ENCODE measurements at places on chromosomes 1 and 21.

- no peak for DNase-seq
Observed at GRCh38 chr1:54894271-54894670, 7.3 kb upstream of the DHCR24 start.

- no peak for DNase-seq
Observed at GRCh38 chr1:152000964-152001630, 7.4 kb upstream of the S100A10 start.

DNA sequence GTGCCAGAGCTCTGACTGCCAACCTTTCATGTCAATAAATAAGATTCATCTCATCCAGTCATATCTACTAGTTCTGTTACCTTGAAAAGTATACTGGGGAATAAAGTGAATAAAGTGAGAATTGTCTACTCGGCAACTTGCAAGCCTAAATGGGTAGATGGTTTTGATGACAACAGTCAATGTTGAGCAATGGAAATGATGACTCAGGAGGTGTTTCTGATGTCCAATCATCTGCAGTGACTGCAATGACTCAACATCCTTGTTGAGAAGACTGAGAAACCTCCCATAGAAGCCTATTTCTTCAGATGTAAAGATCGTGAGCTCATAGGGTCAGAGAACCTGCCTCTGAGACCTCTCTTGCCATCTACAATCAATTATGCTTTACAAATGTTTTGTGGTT, 276.4 kb downstream of the SPATA17 start:
- DNase-seq, result no peak

GRCh38 chr1:248857749-248858095, 1.2 kb downstream of the ZNF692 start:
- no peak for DNase-seq

DNA sequence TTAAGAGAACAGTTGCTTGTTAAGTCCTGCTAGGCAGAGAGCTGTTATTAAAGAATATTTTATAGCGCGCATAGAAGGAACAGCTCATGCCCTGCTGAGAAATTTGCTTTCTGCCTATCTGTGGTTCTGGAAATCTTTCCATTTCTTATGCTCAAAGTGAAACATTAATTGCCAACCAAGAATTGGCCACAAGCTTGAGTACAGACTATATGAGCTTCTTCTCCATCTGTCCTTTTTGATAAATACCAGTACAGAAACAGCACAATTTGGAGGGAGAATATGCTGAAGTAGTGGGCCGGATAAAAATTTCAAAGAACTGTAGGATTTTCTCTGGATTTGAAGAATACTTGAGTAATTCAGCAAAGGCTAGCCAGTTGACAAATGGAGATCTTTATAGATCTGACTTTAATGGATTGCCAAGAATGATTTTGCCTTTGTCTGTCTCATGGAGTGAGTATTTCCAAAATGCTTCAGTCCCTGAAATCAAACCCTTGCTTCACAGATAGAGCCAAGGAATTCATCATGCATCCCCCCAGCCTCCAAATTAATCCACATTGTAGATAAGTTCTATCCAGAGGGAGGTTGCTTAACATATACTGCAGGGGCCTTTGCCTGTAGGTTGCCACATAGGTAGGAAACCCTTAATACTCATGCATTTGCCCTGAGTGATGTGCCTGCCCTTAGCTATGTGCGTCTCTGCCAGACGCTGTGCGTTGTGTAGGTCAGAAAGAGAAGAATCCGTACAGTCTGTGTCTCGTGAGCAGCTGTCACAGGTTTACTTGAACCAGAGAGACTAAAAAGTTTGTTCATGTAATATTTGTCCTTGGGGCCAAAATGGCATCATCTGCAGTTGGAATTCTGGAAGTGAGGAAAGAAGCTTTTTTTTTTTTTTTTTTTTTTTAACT, 44.2 kb downstream of the SMYD2 start:
- DNase-seq, result no peak

GRCh38 chr1:42454403-42454802, 1.4 kb downstream of the ZMYND12 start:
- no peak for DNase-seq

DNA sequence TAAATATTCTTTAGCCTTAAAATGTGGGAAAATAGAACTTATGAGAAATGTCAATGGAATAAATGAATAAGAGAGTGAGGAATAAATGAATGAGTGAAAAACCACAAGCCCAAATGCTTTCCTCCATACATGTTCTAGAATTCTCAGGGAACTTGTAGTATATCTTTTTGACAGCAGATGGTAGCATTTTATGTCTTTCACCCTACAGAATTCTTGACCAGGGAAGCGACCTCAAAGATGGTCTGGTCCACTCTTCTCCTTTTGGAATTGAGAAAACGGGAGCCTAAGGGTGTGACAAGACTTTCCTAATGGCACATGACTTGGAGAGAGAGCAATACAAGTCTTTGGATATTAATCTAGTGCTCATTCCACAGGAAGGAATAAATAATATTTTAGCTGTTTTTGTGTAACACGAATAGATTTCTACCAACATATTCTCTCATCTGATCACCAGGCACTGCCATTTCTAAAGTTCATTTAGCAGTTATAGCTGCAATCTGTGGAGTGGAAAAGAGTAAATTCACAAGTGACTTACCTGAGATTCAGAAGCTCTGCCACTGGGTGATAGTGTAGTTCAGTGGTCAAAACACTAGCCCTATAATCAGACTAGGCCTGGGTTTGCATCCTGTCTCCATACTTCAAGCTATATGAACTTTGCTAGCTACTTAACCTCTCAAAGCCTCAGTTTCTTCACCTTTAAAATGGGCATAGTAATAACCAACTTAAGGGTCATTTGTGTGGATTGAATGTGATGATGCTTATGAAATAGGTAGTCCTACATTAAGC, 15.0 kb upstream of the F5 start:
- DNase-seq, result peak; percentile 7

- no peak for DNase-seq
Observed at GRCh38 chr1:66282343-66282852, 251.6 kb upstream of the SGIP1 start.

DNA sequence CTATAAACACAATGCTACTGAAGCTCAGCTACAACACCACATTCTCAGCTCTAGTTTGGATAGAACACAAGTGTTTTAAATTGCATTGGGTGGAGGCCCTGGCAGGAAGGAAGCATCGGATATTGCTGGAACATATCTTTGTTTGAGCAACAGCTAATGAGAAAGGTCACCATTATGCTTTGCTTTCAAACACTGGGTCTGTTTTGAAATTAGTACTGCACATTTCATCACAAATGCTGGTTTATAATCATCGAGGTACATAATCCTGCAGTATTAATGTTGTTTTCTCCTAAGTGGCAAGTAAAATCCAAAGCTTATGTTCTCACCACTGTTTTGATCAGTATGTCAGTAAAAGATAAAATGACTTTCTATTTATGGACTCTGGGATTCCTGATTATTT, 61.5 kb upstream of the ARHGAP29 start:
- DNase-seq, result no peak

DNA sequence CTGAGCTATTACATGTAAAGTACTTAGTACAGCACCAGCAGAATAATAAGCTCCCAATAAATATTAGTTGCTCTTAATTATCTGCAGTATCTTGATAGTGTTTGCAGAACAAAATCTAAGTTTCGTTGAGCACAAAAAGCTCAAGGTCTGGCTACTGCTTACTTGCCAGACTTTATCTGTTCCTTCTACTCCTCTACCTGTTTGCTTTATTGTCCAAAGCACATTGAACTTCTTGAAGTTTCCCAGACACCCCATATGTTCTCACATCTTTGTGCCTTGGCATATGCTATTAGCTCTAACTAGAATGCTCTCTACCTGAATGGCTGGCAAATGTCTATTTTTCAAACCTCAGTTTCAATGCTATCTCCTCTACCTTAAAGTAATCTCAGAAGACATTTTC, 54.9 kb downstream of the LRRC40 start:
- no peak for DNase-seq

GRCh38 chr1:28860332-28861073, 48.5 kb downstream of the OPRD1 start:
- no peak for DNase-seq

DNA sequence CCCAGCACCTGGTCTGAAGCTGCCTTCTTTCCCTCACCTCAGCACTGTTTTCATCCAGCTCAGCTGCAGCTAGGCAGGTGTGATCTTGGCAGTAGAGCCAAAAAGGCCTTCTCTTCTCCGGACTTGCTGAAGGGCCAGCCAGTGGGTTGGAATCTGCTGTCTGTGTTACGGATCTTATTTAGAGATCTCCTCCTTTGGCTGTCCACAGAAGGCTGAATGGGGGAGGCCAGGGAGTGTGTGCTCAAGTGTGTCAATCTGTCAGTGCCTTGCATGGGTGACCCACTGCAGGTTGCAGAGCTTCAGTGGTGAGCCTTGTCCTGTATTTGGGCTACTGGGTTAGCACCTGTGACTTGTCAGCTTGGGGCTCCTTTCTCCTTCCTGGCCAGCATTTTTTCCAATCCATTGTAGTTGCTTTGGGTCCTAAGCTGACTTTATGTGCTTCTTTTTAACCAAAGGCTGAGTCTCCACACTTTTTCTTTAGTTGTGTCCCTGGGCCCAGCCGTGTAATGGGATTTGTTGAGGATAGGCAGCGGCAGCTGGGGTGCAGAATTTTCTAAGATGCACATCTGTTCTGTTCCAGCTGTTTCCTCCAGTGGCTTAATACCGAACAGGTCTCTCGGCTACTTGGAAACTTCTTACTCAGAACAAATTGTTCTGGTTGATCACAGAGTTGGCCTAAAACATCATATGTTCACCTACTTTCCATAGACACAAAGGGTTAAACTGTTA, 126.8 kb downstream of the PEX14 start:
- no peak for DNase-seq

- no peak for DNase-seq
Observed at GRCh38 chr1:186770421-186770820, 58.3 kb upstream of the PLA2G4A start.

- DNase-seq, result peak; percentile 78
Observed at GRCh38 chr1:7224644-7225043, 439.4 kb downstream of the CAMTA1 start.

GRCh38 chr1:168865850-168866620, 137.0 kb upstream of the DPT start:
- no peak for DNase-seq

DNA sequence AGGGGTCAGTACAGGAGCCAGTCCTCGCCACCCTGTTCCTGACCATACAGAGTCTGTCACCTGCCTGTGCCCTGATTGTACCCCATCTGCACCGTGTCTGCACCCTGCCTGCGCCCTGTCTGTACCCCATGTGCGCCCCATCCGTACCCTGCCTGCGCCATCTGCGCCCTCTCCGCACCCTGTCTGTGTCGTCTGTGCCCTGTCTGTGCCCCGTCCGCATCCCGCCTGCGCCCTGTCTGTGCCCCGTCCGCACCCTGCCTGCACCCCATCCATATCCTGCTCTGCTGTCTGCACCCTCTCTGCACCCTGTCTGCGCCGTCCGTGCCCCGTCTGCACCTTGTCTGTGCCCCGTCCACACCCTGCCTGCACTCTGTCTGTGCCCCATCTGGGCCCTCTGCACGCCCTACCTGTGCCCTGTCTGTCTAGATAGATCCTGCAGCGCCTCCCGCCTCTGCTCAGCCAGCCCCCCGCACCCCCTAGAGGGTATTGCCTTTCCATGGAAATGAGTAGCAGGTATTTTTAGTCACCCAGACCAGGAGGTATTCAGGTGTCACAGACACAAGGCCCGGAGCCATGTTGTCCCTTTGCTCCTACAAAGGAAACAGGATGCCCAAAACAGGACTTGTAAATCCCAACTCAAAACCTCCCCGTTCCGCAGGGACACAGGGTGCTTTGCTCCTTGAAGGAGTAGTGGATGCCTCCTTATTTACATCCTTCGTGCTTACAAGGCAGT, 7.7 kb upstream of the NPHP4 start:
- DNase-seq, result no peak

DNA sequence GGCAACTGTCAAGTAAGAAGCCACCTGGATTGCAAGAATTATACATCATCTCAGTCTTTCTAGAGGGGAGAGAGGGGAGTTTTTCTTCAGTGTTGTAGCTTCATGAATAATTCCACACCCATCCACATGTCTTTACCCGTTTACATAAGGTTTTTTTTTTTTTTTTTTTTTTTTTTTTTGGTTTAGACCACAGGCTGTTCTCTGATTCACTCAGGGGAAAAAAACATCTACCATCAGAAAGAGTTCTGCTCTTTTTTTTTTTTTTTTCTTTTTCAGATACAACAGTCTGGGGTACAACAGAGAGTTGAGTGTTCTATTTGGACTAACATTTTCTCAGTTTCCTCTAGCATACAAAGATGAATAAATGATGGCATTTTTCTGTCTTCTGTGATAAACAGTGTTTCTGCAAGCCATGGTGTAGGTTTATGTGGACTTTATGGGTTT, 4.9 kb upstream of the KIF14 start:
- DNase-seq, result no peak

DNA sequence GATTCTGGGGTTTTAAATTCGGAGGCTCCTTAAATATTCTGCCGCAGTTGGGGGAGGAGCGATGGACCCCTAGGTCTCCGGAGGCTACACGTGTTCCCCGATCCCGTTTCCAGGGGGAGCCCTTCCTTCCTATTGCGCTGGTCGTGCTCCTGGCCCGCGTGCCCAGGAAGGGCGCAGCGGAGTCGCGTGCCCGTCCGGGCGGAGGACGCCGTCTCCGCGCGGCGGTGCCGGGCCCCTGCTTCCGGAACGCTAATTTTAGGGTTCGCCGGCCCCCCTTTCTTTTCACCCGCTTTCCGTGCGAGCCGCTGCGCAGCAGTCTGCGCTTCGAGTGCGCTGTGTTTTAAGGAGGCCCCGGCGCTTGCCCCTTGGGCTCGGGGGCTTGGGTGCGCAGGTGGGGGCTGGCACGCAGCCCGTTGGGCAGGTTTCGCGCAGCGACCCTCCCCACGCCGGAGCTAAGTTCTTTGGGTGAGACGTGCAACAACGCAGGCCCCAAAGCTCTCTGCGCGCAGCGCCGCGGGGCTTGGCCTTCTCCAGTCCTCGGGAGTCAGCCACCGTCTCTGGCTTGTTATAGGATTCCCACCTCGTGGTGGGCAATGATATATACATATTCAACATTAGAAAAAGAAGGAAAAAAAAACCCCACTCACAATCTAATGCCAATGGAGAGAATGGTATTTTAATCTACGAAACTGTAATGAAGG, 43.5 kb upstream of the DNAJC6 start:
- peak; percentile 68 for DNase-seq

- DNase-seq, result no peak
Observed at GRCh38 chr1:110631836-110632620, 25.9 kb upstream of the KCNA2 start.

DNA sequence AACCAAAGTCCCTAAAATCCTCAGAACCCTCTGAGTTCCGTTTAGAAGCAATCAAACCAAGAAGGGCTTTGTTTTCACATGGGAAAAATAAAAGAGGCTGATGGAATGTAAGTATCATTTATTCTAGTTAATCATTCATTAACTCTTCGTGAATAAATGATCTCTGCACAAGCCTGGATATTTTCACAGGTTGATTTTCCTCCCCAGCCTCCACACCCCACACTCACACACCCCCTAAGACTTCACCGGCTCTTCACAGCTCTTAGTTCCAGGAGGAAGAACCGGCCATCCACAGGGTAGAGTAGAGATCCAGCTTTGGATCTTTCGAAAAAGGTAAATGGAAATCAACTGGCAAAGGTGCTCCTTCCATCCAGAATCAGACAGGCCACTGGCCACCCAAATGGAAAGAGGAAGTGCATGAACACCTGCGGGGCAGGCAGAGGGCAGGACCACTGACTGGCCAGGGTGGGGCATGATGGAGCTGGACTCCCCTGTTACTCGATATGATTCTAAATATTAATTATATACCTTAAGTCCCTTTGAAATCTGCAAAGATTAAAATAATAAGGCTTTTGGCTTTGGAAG, 10.0 kb downstream of the C1orf198 start:
- no peak for DNase-seq

- DNase-seq, result no peak
Observed at GRCh38 chr21:31338908-31339368, 5.1 kb downstream of the TIAM1 start.

GRCh38 chr1:164137273-164137925, 421.6 kb upstream of the PBX1 start:
- peak; percentile 63 for DNase-seq
